ENCODE measurements at places on chromosomes 3 and 15.

GRCh38 chr3:20442846-20443245, 256.8 kb upstream of the SGO1 start:
- DNase-seq = no peak

DNA sequence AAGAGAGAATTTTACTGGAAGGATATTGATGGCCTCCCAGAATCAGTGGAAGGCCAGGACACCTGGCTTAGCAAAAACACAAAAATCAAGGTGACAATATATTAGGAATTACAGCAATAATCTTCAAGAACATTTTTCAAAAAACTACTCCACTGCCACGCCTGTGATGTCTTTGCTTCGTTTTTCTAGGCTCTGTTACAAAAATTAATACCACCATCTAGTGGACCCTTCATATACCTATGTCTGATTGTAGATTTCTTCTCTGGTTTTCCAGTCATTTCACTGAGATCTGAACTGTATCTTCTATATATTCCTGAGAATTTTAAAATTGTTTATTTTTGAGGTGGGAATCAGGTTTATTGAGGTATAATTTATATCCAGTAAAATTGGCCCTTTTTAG, 5.6 kb upstream of the SLC33A1 start:
- DNase-seq = no peak

- no peak for DNase-seq
Observed at GRCh38 chr15:85639752-85640381, 154.9 kb downstream of the KLHL25 start.

- DNase-seq = no peak
Observed at GRCh38 chr3:46500656-46501635, 3.2 kb downstream of the RTP3 start.

DNA sequence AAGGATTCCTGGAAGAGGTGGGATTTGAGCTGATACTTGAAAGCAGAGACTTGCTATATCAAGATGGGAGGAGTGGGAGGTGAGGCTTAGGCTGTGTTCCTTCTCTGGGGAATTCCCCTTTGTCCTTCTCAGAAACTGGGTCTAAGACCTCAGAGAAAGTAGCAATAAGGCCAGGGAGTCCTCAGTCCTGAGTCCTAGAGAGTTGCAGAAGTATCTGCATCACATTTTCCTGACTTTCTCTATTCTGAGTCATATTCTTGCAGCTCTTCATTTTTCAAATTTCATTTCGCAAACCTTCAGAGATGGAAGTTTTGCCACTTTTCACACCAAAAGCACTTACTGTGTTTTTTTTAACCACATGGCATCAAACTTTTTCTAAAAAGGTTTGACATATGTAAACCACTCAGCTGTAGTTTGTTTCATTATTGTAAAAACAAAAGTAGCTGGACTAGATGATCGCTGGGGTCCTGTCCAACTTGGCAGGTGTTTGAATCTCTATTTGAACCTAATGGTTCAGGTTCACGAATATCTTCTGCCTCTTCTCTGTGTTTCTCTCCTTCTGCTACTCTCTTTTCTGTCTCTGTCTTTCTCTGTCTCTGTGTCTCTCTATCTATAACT, 21.3 kb downstream of the COLQ start:
- no peak for DNase-seq

- DNase-seq = no peak
Observed at GRCh38 chr15:52728899-52729298, 49.7 kb upstream of the ATOSA start.

DNA sequence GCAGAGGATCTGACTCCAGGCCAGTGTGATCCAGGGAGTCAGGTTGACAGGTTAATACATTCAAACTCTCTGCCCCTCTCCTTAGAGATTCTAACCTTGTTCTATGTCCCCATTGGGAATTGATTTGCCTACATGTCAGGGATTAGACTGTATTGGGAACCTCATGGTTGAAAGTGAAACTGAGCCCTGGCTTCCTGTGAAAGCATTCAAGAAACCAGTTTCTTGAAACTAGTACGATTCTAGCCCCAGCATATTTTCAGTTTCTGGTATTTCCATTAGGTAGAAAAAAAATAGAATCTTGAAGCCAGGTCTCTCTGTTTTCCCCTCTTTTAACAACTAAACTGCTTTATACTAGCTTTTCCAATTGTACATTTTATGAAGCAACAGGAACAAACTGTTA, 140.4 kb upstream of the ABI3BP start:
- DNase-seq = no peak

GRCh38 chr15:38555686-38556334, 8.8 kb downstream of the RASGRP1 start:
- no peak for DNase-seq

DNA sequence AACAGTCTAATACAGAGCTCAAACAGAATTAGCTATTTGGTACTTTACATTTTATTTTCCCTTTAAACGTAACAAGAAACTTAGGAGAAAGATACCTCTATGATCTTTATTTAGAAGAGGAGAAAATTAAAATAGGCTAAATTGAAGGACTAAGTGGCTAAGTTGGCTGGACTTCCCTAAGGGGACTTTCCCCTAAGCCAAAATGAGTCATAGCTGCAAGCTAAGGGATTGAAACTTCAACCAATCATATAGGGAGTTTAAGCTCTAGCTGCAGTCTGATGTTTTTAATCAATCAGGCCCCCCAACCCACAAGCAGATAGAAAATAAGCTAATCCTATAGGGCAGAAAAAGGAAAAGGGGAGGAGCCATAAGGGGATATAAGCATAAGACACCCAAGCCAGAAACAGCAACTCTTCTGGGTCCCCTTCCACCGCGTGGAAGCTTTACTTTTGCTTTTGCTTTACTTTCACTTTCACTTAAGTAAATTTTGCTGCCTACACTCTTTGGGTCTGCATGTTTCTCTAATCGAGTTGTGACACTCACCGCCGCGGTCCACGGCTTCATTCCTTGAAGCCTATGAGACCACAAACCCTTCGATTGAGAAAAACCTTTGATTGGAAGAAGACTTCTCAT, 1108.5 kb upstream of the EPHA6 start:
- DNase-seq = no peak

DNA sequence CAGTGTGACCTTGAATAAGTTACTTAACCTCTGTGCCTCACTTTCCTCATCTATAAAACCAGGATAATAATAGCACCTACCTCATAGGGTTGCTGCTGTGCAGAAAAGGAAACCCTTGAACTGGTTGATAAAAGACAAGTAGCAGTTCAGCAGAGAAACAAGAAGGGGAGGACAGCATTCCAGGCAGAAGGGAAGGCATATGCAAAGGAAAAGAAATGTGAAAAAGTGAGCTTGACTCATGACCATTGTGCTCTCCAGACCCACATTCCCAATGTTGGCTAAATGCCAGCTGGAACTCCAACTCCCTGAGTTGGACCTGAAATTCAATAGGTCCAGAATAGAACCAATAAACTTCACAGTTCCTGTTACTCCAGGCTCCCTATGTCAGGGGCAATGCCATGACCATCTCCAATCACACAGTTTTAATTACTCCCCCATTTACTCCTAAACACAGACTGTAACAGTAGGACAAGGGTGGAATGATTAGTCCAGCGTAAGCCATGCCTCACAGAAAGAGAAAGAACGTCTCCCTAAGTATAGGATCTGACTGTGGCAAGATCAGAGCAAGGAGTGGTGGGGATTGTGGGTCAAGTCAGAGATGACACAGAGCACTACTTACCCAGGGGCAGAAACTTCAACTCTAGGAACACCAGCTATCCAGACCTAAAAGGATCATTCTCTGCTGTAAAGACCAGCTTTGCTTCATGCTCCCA, 26.9 kb downstream of the PRKAR2A start:
- DNase-seq = no peak

- DNase-seq = no peak
Observed at GRCh38 chr3:7447197-7447769, 586.4 kb downstream of the GRM7 start.

GRCh38 chr3:190166948-190167347, 46.3 kb upstream of the P3H2 start:
- no peak for DNase-seq

- no peak for DNase-seq
Observed at GRCh38 chr15:99850517-99850916, 117.3 kb upstream of the LYSMD4 start.

DNA sequence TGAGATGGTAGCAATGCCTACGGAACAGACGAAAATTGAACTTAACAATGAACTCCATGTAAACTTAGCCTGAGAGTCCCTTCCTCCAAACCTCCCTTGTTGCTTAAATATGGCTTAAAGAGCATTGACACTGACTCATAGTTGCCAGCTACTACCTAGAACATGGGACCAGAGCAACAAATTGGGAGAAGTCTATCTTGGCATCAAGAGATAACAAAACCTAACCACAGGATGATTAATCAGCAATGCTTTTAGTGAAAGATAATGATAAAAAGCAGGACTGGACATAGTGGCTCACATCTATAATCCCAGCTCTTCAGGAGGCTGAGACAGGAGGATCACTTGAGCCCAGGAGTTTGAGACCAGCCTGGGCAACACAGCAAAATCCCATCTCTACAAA, 117.8 kb upstream of the MNS1 start:
- DNase-seq = no peak

DNA sequence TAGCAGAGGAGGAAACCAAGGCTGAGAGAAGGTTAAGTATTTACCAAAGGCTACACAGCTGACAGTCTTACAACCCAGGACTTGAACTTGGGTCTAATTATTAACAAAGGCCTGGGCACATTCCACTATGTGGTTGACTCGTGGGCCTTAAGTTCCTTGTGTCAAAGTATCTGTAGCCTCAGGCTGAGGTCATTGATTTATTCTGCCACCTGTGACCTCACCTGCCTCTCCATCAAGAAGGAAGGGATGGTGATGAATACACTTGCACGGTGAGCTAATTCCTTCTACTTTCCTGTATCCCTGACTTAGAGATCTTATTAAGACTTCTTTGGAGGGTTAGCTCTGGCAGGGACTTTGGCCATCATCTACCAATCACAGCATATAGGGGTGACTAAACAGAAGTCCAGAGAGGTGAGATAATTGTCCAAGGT, 19.9 kb upstream of the LRRC58 start:
- DNase-seq = no peak

DNA sequence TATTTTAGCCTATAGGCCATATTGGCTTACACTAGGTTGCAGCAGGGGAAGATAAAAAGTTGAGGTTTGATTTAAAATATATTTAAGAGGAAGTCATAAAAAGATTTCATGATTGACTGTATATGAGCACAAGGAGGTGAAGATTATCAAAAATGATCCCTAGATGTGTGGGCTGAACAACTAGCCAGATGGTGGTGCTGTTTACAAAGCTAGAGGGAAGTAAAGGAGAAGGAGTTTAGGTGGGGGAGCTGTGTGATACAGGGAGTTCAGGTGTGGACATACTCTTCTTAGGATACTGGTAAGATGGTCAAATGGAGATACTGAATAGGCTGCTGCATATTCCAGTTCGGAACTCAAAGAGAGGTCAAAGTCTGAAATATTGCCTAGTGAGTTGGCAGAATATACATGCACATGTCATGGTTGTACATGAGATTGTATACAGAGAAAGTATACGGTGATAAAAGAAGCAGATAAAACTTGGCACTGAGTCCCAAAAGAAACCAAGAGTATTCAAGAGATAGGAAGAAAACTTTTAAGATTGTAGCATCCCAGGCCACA, 727.8 kb downstream of the NLGN1 start:
- no peak for DNase-seq

DNA sequence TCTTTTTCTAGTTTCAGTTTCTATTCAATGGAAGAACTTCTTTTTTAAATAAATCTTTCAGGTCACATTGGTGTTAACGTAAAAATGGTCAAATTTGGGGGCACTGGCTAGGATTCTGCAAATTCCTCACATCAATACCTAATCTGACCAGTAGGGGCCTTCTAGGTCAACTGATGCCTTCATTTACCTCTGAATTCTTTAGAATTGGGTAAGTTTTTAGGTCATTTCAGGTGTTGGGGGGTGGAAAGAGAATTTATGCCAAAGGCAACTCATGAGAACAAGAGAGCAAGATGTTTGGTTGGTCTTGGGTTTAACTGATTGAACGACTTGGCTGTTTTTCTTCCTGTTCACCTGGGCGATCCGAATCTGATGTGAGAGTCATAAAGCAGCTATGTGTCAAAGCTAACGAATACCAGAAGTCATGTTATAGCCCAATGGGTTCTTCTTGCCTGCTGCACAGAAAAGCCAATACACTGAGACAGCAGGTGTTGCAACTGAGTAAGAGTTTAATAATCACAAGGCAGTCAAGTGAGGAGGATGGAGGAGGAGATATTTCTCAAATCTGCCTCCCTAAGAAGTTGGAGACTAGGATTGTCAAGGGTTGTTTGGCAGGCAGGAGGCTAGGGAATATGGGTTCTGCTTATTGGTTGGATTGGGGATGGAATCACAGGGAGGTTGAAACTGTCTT, 15.3 kb downstream of the LRRC49 start:
- no peak for DNase-seq

DNA sequence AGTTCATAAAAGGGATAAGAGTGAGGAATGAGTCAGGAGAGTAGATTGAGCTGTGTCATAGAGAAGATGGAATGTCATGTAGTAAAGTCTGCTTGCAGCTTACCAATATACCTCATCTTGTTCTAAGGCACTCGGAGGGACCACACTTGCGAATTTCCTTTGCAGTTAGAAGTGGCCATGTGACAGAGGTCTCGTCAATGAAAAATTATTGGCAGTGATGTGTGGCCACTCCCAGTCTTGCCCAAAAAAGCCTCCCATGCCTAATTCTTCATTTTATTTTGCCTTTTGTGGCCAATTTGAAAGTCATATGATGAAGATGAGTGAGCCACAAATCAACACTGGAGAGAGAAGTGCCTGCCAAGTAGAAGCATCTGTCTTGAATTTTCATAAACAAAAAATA, 465.6 kb upstream of the ZNF385D start:
- DNase-seq = no peak

DNA sequence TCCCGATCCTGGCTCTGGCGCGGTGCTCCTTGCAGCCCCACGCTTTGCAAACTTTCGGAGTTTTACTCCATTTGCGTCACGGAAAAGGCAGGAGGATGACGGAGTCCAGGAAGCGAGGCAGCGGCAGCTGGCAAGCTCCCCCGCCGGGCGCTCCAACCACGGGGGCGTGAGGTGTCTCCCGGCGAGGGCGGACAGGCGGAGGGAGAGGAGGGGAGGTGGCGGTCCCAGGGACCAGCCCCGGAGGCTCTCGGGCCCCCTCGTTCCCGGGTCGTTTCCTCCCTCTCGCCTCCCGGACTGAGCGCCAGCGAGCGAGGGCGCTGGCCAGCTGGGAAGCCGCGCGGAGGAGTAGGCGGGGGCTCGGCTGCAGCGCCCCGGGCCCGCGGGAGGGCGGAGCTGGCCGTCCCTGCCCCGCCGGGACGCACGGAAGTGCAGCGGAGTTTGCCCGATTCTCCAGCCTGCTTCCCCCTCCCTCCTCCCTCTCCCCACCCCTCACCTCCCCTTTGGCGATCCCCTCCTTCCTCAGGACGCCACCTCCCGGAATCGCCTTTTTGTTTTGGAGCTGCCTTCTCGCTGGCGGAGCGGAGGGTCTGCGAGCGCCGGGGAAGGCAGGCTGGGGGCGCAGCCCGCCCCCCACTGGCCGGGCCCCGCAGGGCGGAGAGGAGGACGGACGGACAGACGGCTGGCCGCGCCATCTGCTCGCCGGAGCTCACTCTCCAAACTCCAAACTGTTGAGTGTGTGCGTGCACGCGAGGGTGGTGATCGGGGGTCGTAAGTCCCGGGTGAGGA, at the start of gene SNX33:
TSS of gene SNX33 (plus strand) at position 543 of the 786 bp plus-strand sequence. CDS start 1,191 bp downstream, outside the sequence.
- peak; percentile 17 for DNase-seq

- DNase-seq = no peak
Observed at GRCh38 chr15:41925086-41925608, 31.3 kb upstream of the SPTBN5 start.

GRCh38 chr3:146589899-146590508, 15.1 kb downstream of the PLSCR5 start:
- no peak for DNase-seq

GRCh38 chr15:34927726-34928125, 41.8 kb downstream of the AQR start:
- DNase-seq = no peak

GRCh38 chr15:35496585-35496984, 49.4 kb downstream of the DPH6 start:
- no peak for DNase-seq

Data from stimulated activated CD4-positive, alpha-beta T cell treated with anti-CD3 and anti-CD28 coated beads, Interleukin-1b, Interleukin-23, amount 100 ng/mL, for 1 hour (primary cell).